ENCODE measurements at places on chromosomes 4 and X.

GRCh38 chr4:172996571-172997216, 171.9 kb upstream of the GALNT7 start:
- no peak for DNase-seq

- DNase-seq: no peak
Observed at GRCh38 chr4:139386421-139386820, 67.5 kb upstream of the RAB33B start.

DNA sequence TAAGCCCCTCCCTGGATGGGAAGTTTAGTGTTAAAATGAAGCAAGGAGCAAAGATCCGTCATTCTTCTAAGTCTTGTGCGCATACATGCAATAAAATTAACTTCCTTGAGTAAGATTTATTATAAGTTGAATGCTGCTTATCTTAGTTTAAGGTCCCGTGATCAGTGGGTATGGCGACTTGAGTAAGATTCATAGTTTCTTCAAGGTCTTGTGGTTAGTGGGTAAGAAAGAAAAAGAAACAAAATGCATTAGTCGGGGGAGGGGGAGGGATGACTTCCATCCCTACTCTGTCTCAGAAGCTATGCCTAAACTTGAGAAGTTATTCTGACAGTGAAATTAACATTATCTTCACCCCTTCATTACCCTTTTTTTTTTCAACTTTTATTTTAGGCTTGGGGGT, 127.3 kb upstream of the MAGEB16 start:
- DNase-seq: no peak

GRCh38 chr4:124111922-124112321, 600.6 kb downstream of the ANKRD50 start:
- DNase-seq: peak; percentile 93
